EL (cell line): ENCODE measurements at places on chromosomes 13 and 19.

- DNase-seq: no peak
Measured at GRCh38 chr19:14978161-14978776, 1.4 kb downstream of the SLC1A6 start.

GRCh38 chr13:44795176-44795575 is 194.1 kb downstream of the NUFIP1 start:
- DNase-seq: no peak

DNA sequence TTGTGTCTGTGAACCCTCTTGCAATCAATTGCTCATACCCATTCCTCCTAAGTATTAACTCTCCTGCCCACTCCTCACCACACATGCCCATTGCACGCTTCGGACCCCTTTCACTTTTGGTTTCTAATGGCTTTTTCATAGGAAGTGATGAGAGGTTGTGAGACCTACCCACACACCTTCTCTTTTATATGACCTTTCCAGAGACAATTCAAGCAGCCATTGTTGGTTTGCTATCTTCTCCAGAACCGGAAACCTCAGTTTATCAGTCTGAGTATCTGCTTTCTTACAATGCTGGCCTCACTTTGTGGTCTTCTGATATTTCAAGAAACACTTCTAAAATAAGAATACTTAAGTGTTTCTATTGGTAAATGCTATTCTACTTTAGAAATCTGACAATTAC is 1550.8 kb upstream of the SLC10A2 start:
- no peak for DNase-seq

GRCh38 chr13:75739244-75739868 is 103.2 kb downstream of the LMO7 start:
- peak; percentile 63 for DNase-seq

- DNase-seq: no peak
Measured at GRCh38 chr13:54989418-54989817, 1960.8 kb downstream of the OLFM4 start.

DNA sequence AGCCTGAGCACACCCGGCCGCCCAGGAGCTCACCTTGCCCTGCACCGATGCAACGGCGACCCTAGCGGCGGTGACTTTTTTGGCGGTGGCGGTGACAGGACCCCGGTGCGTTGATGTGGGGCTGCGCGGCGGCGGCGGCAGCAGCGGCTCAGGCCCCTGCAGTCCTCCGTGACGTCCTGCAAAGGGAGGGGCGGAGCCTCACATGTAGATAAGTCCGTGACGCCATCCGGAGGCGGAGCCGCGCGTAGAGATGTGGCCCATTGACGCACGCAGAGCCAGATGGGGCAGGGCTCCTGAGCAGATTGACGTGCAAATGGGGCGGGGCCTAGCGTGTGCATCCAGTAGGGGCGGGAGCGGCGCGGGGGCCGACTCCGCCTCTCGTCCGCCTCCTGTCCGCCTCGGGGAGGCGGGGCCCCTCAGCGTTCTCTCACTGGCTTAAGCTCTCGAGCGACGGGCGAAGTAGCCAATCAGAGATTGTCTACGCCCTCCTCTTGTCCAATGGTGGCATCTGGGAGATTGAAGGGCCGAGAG is at the start of gene RAB3A:
TSS of gene RAB3A (minus strand) at position 180 of the 531 bp plus-strand sequence. CDS start 1,302 bp downstream, outside the sequence.
- DNase-seq: peak; percentile 100

DNA sequence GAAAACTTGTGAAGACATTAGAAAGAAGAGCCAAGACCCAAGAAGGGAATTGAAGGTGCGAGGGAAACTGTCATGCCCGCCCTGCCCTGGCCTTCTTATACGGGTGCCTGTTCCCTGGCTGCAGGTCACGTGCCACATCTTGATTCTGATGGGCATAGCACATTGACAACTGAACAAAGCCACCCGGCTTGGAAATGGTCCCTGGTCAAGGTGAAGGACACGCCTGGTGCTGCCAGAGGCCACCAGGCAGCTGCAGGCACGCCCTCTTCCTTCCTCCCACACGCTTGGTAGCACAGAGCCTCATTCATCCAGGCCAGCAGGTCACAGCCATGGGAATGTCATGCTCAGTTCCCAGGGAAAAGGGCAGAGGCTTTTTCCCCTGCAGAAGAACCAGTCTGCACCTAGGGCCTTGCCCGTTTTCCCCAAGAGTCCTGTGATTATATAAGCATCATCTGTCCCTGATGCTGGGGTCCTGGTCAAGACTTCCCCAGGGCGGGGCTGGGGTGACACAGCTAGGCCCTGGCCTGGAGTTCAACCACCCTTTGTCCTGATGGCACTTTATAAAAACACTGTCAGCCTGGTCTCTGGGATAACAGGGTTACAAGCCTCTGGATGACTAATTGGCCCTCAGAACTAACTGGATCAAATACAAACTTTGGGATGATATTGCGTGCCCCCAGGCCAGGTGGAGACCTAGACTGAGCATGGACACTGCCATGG is 56.0 kb downstream of the CDADC1 start:
- no peak for DNase-seq

GRCh38 chr19:40594657-40595091 is 6.5 kb upstream of the LTBP4 start:
- DNase-seq: peak; percentile 64

- peak; percentile 98 for DNase-seq
Measured at GRCh38 chr13:113837560-113838355, 26.1 kb downstream of the GAS6 start.

DNA sequence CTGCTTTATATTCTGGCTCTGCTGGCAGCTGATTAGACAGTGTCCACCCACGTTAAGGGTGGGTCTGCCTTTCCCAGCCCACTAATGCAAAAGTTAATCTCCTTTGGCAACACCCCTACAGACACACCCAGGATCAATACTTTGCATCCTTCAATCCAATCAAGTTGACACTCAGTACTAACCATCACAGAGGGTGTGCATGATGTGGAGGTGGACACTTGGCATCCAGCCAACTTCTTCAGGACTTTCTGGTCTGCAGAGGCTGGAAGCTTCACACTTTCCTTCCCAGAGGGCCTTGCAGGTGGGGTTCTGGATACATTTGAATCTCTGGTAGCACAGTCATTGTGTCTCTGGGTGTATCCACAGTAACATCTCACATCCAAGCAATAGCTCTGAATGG is 18.9 kb upstream of the IGFL1 start:
- DNase-seq: no peak
